ENCODE measurements at places on chromosomes 1 and 21.

GRCh38 chr1:228871314-228872061 is 136.2 kb downstream of the RHOU start:
- no peak overlapping the region for H3K27ac ChIP-seq
- H3K36me3 ChIP-seq = no peaks in the 10 kb centered on the region
- no peak overlapping the region for H3K4me3 ChIP-seq
- ATAC-seq = no peak
- H3K4me1 ChIP-seq = peaks cover 4% of the 10 kb centered on the region

GRCh38 chr1:63928186-63929105 is 154.6 kb downstream of the ROR1 start:
- peaks cover 9% of the 10 kb centered on the region for H3K27me3 ChIP-seq
- no peak overlapping the region for H3K4me3 ChIP-seq
- H3K36me3 ChIP-seq = no peaks in the 10 kb centered on the region
- ATAC-seq = no peak

DNA sequence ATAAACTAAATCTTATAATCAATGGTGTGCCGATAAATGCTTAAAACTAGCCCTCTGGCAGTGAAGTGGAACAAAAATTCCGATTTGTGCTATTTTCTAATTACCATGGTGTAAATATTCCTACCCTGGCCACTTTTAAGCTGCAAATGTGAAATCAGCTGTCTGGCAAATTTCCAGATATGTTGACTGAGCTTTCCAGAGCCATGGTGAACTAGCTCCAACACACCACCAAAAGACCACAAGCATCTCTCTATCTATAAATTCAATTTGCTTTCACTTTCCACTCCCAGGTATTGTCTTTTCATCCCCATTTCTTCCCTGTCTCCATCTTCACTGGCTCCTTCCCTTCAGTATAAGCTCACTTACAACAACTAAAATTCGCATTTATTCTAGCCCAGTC is 152.3 kb upstream of the RGS18 start:
- H3K36me3 ChIP-seq = no peaks in the 10 kb centered on the region
- no peak overlapping the region for H3K4me3 ChIP-seq
- no peak overlapping the region for H3K27ac ChIP-seq
- no peaks in the 10 kb centered on the region for H3K27me3 ChIP-seq
- no peak for ATAC-seq

- H3K27me3 ChIP-seq = no peaks in the 10 kb centered on the region
- peaks cover 37% of the 10 kb centered on the region for H3K4me1 ChIP-seq
- peak overlapping the region; percentile 87 for H3K27ac ChIP-seq
These were observed 174.4 kb upstream of the HMCN1 start for GRCh38 chr1:185559684-185560331.

- no peak for ATAC-seq
- H3K4me1 ChIP-seq = no peaks in the 10 kb centered on the region
- H3K27ac ChIP-seq = no peak overlapping the region
- no peaks in the 10 kb centered on the region for H3K36me3 ChIP-seq
- no peak overlapping the region for H3K4me3 ChIP-seq
These were observed 58.0 kb downstream of the STUM start for GRCh38 chr1:226606311-226607267.

DNA sequence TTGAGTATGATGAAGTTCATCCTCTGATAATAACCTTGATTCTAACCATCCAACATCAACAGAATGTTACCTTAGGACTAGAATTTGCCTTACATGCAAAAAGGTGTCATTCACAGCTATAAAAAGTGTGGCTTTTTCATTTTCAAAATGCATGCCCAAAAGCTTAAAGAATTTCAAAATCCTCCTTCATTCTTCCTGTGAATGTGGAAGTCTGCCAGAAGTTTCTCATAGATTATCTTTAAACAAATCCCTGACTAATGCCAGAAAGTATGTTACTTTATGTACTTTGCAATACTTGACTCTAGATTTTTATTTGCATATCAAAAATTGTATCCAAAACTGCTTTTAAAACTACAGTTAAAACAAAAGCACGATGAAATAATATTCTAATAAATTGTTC is 270.6 kb upstream of the ZRANB2 start:
- H3K4me3 ChIP-seq = no peak overlapping the region
- H3K27me3 ChIP-seq = no peaks in the 10 kb centered on the region
- no peaks in the 10 kb centered on the region for H3K4me1 ChIP-seq
- no peaks in the 10 kb centered on the region for H3K36me3 ChIP-seq

GRCh38 chr1:26014179-26014578 is 7.4 kb upstream of the EXTL1 start:
- no peak overlapping the region for H3K4me3 ChIP-seq
- no peaks in the 10 kb centered on the region for H3K27me3 ChIP-seq
- H3K36me3 ChIP-seq = no peaks in the 10 kb centered on the region
- H3K27ac ChIP-seq = no peak overlapping the region

Measured in activated T-helper 17 cell treated with anti-CD3 and anti-CD28 coated beads, Interleukin-2, amount 50 U/mL, for 72 hours (primary cell).